ENCODE measurements at places on chromosomes 1 and 21.

DNA sequence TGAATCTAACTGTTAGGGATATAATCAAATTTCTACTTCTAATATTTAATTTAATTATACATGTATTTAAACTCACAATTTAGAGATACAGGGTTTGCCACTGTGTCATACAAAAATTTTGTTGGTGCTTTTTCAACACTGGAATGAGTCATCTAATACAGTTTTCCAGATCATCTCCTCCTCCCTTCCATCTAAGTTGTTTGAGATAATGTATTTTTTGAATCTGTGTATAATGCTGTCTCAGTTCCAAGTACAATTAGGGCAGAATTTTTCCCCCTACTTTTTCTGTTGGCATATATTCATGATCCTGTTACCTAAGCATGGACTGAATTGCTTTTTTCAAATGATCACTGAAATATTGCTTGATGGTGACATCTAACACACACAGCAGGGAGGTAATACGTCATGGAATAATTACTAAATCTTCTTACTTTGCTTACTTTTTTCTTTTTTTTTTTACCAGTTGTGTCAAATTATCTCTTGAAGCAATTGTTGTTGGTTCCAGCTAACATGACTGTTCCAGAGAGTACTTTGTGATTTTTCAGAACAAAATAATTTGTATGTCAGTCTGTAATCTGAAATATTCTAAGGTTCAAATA is 146.0 kb downstream of the MAGI3 start:
- DNase-seq, result no peak

DNA sequence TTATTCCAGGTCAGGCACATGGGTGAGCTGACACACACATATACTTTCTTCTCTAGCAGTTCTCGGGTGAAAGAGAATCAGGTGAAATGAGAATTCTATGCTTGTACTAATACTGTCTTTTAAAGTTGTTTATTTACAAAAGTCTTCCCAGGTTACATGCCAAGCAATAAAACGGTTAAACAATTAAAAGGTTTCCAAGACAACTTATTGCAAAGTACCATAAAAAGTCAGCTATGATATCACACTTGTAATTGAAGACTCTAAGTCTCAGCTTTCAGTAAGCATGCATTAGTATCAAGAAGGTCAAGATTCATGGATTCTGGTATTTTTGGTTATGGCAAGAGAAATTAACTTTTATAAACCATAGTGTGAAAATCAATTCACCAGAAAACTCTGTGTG is 171.4 kb downstream of the PDE4B start:
- no peak for DNase-seq

DNA sequence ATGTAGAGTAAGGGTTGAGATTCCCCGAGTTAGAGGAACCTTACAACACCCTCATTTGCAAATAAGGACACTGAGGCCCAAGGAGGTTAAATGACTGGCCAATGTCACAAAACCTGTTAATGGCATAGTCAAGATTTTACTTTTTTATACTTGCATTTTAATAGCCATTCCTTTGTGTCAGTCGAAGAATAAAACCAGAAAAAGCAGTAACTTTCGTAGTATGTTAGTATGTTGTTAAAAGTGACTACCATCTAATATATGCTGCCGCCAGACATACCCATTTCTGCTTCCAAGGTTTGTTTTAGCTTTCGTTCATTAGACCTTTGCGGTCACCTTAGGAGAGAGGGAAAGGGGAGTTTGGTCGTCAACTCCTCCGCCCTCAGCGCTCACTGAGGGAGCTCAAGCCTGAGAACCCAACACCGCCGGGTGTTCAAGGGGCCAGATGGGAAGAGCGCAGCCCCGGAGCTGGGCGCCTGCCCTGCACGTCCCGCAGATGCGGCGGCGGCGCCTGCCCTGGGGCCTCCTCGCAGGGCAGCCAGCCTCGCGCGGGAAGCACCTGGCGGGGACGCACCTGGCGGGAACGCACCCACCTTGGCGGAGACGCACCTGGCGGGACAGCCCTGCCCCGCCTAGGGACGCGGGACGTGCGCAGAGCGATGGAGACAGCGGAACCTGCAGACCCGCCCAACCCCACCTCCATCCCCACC is 466 bp downstream of the VPS26C start:
- DNase-seq, result peak; percentile 86

DNA sequence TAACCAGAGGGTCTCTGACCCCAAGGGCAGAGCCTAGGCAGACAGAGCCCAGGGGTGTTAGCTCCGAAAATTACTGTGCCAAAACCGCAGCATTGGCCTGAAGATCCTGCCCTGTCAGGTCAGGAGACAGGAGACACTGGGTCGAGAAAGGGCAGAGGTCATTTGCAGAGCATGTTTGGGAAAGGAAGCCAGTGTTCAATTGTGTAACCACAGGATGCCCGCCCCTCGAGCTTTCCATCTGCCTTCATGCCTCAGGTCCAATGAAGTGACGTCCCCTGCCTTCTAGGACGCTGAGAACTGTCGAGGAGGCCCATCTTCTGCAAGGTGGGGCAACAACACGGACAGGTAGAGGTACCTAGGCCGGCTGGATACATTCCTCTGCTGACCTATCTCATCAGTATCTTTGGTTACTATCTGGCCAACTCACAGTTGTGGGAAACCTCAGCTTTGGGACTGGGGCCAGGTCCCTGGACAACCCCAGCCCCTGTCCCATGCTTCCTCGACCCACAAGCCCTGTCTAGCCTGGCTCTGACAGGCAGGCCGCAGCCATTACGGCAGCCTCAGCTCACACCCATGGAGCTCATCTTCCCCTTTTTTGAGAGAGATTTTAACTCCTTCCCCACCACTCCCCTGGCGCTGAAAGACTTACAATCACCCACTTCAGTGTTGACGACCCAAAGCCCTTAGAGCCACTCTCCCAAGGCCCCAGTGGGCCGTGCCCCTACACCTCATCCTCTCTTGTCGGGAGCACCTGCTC is 1.3 kb downstream of the ARL8A start:
- peak; percentile 69 for DNase-seq

- DNase-seq, result no peak
These were observed 240.2 kb downstream of the SEC16B start for GRCh38 chr1:177729646-177730045.

- DNase-seq, result no peak
These were observed 7.2 kb upstream of the EPS15 start for GRCh38 chr1:51526248-51526647.
